ENCODE measurements at places on chromosomes 3 and 15.

GRCh38 chr15:69934607-69935006 is 163.1 kb downstream of the TLE3 start:
- DNase-seq, result no peak

DNA sequence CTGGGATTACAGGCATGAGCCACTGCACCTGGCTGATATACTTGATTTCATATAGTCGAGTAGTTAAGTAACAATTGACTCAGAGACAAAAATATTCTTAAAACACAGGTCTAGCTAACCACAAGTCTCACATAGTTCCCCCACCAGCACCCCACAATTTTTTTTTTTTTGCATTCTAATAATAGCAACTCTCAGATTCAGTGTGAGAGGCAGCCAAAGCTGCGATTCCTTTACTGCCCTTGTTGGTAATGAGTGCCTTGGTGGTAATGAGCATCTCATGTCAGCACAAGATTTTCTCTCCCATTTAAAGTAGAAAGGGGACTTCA is 72.5 kb downstream of the WWTR1 start:
- no peak for DNase-seq

- DNase-seq, result no peak
These were observed 325.4 kb downstream of the UACA start for GRCh38 chr15:70437882-70438451.

DNA sequence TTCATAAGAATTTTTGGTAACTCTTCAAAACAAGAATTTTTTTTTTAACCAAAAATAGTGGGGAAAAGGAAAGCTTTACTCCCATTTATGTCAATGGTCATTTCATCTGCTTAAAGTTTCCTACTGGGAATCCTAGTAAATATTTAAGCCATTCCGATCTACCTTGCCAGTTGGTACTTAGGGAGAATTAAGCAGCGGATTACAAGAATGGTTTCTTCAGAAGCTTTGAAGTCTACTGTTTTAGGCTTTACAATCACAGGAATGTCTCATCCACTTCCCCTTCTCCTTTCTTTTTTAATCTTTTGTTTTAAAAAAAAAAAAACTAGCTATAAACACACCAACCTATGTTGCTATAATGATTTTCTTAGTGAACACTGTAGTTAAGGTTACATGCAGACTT is 341.4 kb upstream of the ATP11B start:
- no peak for DNase-seq

GRCh38 chr3:112379020-112379690 is 46.2 kb downstream of the CD200 start:
- no peak for DNase-seq

- no peak for DNase-seq
These were observed 228.6 kb upstream of the CMC1 start for GRCh38 chr3:28012830-28013229.

GRCh38 chr3:42115946-42116345 is 24.8 kb downstream of the TRAK1 start:
- DNase-seq, result no peak
